CD4-positive, alpha-beta T cell treated with Interleukin-6 at 100 ng/mL for 8 hours (primary cell): ENCODE measurements at places on chromosomes 11 and 22.
A peak's percentile ranks its signal among the peaks of the same experiment; 100 is the strongest.

GRCh38 chr11:46953093-46953492 is 16.5 kb downstream of the CSTPP1 start:
- no peak for DNase-seq

DNA sequence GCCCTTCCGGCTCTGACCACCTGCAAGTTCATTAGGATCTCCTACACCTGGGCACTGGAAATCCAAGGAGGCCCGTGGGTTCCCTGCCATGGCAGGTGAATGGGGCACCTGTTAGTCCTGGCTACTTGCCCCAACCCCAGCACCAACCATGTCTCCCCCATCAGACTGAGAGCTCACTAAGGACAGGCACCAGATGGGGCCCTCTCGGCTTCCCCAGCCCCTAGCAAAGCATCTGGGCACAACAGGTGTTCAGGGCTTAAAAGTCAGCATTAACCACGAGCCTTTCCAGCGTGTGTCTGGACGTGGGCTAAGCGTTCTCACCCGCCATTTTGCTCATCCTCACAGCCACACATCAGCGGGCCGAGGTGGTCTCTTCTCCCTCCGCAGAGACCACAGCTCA is 2.2 kb downstream of the SULT4A1 start:
- no peak for DNase-seq

DNA sequence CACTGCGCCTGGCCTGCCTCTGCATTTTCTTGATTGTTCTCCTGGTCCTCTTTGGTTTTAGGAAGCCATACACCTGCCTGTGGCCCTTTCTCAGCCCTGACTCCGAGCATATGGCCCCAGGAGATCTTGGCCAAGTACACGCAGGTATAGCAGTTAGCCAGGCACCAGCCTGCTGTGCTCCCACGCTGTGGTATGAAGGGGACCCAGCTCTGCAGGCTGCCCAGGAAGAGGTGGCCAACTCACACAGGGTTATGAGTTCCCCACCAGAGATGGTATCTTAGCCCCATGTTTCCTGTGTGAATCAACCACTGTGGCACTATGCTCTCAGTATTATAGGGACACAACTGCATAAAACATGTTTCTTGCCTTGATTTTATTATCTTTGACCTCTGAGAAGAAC is 31.1 kb downstream of the SGSM3 start:
- DNase-seq, result peak; percentile 67

GRCh38 chr11:39374963-39375698 is 2084.3 kb downstream of the LRRC4C start:
- peak; percentile 19 for DNase-seq

DNA sequence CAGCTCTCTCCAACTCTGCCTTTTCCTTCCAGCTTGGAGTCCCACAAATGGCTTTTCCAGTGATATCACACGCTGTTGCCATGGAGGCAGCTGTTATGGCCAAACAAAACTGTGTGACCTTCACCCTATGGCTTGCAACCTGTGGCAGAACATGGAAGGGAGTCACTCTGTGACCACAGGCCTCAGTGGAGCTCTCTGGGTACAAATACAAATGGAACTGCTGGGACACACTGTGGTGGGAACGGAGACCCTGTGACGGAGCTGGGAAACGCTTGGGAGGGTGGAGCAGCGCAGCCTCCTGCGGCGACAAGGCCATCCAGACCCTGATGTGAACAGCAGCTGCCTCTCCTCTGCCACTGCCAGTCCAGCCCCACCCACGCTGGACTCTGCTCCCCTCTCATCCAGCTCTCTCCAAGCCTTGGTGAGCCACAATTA is 162.5 kb downstream of the ETS1 start:
- DNase-seq, result no peak

DNA sequence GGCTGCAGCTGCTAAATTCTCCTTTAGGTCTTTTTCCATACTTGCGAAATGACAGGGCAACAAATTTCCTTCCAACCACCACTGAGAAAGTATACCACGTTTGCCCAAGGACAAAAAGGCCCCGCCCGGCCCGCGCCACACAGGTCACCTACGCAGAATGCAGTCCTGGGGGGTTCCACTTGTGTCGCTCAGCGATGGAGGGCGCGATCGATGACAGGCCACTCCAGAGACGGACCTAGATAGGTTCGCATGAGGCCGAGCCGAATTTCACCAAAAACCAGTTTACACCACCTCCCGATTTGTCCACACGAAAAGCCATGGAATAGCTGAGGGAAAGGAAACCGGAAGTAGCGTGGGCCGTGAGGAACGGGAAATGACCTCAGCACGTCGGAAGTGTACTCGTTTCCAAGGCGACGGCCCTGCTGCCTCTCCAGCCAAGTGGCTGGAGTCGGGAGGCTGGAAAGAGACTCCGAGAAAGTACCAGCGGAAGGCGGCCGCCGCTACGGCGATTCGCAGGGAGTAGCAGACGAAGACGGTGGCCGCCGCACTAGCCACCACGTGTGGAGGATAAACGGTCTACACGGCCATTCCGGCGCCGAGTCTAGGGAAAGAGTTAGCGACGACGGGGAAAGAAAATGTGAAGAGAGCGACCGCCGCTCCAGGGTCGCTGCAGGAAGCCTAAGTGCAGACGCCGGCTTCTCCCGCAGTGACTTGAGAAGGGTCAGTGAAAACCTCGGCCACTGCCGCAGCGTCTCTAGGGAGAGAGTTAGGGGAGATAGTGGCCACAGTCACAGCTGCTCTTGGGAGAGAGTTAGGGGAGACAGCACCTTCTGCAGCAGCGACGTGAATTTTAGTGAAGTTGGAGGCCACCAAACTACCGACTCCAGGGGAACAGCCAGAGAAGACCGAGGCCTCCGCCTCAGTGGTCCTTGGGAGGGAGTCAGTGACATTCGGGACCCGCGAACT is at the start of gene ANKRD42:
Gene ANKRD42 (plus strand): TSS at position 398 of the 966 bp plus-strand sequence. CDS start 959 bp downstream, outside the sequence.
- DNase-seq, result peak; percentile 83

- no peak for DNase-seq
These were observed 391.3 kb downstream of the JRKL start for GRCh38 chr11:96781082-96781481.
